ENCODE measurements at places on chromosomes 16 and 17.

DNA sequence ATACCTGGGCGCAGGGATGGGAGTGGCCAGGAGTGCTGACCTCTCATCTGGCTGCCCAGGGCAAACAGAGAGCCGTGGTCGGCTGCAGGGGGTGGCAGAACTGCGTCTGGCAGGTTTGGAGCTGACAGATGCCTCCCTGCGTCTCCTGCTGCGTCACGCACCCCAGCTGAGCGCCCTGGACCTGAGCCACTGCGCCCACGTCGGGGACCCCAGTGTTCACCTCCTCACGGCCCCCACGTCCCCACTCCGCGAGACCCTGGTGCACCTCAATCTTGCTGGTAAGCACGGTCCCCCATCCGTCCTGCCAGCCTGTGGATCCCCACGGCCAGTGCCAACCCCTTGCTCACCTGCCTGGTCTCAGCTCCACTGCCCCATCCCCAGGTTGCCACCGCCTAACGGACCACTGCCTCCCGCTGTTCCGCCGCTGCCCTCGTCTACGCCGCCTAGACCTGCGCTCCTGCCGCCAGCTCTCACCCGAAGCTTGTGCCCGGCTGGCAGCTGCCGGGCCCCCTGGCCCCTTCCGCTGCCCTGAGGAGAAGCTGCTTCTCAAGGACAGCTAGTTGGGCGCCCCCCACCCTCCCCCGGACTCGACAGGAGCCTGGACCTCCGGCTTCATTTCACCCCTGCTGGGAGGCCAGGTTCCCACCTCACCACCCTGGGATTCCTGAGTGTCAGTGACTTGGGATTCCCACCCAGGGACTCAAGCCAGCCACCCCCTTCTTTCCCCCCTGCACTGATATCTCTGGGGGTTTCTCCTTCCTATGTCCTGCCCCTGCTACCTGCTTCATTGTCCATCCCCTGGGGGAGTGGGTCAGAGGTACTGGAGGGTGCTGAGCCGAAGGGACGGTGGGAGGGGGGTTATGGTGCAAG is 2.0 kb upstream of the ORAI3 start:
- DNase-seq: no peak

- DNase-seq: no peak
Measured at GRCh38 chr16:79754081-79754480, 153.5 kb upstream of the MAF start.

DNA sequence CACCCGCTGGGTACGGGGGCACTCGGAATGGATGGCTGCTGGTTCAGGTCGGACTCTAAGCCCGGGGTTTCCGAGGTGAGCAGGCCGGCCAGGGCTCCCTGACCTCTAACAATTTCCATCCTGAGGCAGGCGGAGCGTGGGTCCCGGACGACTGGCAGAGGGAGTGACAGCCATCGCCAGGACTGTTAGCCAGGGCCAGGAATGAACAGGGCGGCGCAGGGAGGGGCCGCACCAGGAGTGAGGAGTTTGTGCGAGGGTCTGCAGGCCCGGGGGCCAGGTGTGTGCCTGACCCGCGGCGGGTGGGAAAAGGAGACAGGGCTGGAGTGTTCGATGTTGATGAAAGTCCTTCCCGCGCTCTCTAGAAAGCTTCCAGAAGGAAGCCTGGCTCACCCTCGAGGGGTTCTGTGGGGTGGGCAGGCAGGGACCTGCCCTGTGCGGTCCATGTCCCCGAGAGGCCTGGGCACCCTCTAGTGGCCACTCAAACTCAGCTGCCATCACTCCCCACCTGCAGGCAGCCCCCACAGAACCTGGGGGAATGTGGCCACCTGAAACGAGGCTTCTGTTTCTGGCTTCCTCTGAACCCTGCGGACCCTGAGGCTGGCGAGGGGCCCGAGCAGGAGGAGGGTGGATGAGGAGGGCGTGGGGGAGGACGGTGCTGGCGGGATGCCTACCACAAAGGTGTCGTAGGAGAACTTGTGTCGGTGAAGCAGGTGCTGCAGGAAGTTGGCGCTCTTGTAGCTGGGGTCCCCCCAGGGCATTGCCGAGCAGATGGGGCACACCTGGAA is 8.2 kb downstream of the RNF166 start:
- DNase-seq: no peak

- no peak for DNase-seq
Measured at GRCh38 chr17:21245639-21246084, 7.5 kb downstream of the NATD1 start.

GRCh38 chr17:10013365-10014112 is 108.5 kb upstream of the RCVRN start:
- no peak for DNase-seq

DNA sequence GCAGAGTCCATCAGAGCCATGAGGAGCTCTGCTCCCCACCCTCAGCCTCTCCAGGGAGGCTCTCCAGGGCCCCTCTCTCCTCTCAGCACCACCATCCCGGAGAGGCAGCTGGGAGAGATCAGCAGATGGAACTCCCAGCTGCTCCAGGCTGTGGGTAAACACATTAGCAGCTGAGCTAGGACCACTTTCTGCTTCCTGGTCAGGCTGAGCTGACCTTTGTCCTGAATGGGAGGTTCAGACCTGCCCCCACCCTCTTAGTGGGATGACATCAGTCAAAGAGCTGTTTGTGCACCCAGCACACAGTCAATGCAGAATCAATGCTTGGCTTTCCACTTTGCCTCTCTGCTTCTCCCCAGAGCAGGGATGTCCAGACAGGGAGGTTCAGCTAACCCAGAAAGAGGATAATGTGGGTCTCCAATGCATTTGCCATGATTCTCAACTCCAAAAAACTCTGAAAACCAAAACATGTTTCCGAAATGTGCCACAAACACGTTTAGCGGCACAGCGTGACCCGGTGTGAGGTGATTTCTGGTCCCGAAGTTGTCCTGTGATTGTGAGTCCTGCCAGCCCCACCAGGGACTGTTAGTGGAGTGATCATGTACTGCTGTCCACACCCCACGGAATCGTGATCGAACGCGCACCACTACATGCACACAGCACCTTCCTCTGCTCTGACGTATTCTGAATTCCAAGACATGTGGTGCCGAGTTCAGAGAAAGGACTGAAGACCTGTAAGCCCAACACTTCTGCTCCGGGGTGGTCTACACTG is 6.7 kb downstream of the GPR142 start:
- no peak for DNase-seq
